ENCODE measurements at places on chromosomes 4 and X.

GRCh38 chrX:25442499-25442898, 426.7 kb upstream of the ARX start:
- DNase-seq: no peak

DNA sequence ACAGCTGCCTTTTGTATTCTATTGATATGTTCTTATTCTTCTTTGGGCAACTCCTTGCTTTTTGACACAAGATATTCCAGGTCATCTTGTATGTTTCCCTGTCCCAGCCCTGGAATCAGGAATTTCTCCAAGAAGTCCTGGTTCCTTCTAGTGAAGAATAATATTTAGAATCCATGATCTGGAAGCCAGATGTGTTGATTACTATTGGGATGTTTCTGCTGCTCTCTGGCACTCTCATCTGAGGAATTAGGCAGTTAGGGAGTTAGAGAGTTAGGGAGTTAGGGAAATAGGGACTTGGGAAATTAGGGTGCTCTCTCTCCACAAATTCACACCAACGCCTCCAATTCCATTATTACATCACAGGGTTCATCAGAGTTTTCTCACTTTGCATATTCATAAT, 191.2 kb downstream of the ZNF330 start:
- no peak for DNase-seq

DNA sequence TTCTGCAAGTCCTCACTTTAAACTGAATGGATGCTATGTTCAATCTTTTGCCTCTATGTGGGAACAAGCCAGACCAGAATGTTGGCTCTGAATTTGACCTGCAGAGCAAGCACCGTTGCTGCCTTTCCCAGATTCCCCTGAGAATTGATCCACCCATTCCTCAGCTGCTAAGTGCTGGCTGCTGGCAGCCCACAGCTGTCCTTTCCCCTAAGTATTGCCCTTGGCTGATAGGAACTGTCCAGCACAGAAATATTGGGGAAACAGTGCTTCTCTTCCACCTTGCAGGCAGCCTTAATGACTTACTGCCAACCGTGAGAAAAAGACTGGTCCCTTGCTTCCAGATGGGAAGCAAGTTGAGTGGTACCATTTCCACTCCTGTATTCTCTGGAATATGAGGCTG, 475.9 kb downstream of the PDHA2 start:
- no peak for DNase-seq

DNA sequence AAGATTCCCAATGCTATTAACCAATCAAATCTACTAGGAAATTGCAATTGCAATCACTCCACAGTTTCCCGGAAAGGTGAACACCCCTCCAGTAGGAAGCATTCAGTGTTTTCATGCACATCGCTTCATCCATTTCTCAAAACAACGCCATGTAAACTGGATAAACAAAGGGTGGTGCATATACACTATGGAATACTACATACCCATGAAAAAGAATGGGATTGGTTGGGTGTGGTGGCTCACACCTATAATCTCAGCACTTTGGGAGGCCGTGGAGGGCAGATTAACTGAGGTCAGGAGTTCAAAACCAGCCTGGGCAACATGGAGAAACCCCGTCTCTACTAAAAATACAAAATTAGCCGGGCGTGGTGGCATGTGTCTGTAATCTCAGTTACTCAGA, 29.1 kb downstream of the DHRSX start:
- no peak for DNase-seq

DNA sequence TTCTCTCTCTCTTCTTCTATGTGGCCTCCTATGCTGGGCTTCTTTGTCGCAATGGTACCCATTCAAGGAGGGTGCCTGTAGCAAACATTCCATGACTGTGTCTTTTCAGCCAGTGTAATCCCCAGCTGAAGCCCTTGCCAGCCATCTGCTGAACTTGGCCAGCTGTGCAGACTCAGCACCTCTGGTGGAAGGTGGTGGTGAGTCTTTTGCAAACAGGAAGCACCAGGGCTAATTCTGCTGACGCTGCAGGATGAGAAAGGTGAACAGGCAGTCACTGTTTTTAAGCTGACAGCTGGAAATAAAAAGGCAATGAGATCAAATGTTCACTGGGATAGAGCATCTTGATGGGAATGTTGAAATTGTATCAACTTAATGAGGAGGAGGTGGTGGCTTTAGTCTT, 298.7 kb upstream of the CLNK start:
- no peak for DNase-seq

- DNase-seq: no peak
Observed at GRCh38 chr4:138702190-138702824, 313.3 kb upstream of the NOCT start.

DNA sequence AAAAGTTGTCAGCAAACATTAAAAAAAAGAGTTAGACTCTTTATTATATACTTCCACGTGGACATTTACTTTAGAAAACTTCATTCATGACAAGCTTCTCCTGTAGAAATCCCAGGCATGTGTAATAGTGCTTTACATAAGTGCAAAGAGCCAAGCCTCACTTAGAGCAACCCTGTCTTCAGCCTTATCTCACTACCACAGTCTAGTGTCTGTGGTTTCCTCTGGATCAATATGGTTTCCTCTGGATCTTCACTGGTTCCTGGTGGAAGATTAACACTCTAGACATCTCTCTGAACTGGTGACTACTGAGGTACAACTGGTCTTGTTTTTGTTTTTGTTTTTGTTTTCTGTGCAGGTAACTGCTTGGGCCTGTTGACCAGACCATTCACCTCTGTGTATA, 18.4 kb upstream of the ARMCX5 start:
- no peak for DNase-seq

- DNase-seq: no peak
Observed at GRCh38 chr4:161577579-161578301, 586.1 kb downstream of the FSTL5 start.

- no peak for DNase-seq
Observed at GRCh38 chr4:48375651-48376304, 34.4 kb downstream of the SLAIN2 start.

GRCh38 chr4:125105561-125105960, 209.2 kb upstream of the FAT4 start:
- no peak for DNase-seq

GRCh38 chr4:30912098-30912714, 192.0 kb downstream of the PCDH7 start:
- no peak for DNase-seq

GRCh38 chr4:165782623-165783022, 90.4 kb upstream of the TLL1 start:
- DNase-seq: no peak

GRCh38 chr4:157222771-157223160, 2.2 kb downstream of the GRIA2 start:
- no peak for DNase-seq

DNA sequence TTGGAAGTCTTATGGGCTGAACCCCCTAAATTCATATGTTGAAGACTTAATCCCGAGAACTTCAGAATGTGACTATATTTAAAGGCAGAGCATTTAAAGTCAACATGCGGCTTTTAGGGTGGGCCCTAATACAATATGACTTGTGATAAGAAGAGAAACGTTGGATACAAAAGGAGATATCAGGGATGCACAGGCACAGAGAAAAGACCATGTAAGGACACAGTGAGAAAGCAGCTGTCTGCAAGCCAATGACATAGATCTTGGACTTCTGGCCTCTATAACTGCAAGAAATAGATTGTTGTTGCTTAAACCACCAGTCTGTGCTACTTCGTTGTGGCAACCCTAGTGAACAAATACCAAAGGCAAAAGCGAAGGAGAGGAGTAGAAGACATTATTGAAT, 42.2 kb downstream of the GABRG1 start:
- DNase-seq: no peak

DNA sequence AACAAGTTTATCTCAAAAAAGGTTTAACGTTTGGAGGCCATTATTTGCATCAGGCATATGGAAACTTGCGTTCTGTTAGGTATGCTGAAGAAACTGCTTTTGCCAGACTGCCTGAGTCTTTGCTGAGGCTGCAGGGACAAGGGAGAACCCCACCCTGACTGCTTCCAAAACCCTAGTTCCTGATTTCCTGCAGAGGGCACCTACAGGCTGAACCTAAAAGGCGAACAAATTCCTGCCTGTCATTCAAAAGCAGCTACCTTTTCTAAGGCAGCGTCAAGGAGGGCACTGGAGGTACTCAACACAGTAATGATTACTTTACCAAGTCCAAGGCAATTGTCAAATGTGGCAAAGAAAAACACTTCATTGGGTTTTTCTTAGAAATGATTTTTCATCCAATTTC, 578 bp upstream of the CORIN start:
- no peak for DNase-seq

DNA sequence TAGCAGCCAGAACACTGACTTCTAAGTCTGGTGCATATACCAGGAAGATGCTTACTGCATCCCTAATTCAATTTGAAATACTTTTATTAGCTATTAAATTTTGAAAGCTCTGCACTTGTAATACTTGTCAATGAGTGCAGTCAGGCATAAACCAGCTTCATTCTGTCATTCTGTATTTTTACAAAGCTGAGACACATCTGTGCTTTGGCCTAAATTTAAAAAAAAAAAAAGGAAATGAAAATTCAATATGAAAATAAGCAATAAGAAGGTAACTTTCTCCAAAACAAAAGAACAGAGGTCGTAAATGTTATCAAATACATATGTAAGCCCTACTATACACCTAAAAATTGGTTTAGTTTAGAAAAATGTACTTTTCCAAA, 7.0 kb downstream of the SMIM14 start:
- DNase-seq: no peak

DNA sequence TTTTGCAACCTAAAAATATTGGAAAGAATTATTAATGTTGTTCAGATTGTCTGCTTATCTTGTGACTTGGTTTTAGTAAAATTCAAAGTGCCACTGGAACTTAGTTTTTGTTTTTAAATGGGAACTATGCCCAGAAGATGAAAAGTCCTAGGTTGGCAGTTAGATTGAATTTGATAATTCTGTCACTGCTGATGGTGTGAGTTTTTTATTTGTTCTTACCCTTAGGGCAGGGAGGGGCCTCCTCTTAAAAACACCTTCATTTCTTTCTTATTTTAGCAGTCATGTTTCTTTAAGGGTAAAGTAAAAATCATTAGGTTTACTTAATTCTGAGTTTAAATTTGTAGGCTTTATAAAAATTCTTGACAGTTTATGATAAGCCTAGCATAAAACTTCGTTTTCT, 80.6 kb downstream of the AFF1 start:
- no peak for DNase-seq

DNA sequence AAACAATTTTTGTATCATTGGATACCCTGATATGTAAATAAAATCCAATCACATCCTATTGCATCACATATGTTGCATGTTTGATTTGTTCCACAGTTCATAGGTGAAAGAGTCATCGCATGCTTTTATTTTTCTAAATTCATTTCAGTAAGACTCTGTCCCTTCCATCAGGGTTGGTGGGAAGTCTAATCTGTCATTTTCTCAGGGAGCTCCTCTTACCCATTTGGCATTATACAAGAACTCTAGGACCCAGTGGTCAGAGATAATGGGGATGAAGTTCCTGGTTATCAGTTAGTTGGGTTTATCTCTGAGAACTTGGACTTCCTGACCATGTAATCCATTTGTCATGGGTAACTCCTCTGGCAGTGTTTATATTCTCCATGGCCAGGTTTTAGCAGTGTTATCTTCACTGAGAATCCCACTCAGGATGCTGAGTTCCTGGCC, 227.1 kb upstream of the JADE1 start:
- no peak for DNase-seq

DNA sequence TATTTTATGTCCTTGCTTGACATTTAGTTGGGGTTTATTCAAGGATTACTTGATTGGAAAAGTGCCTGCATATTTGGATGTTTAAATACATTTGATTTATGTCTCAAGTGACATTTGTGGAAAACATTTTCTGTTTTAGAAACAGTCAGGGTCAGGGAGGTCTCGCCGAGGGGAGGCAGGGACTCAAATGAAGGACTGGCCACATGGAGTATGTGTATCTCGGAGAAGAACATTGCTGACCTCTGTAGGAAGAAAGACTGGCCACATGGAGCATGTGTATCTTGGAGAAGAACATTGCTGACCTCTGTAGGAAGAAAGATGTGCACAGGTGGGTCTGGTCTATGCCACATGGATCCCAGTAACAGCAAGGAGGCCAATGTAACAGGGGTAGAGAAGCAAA, 233.6 kb downstream of the TRIML1 start:
- DNase-seq: no peak

- no peak for DNase-seq
Observed at GRCh38 chrX:30039768-30040167, 175.6 kb upstream of the MAGEB2 start.

DNA sequence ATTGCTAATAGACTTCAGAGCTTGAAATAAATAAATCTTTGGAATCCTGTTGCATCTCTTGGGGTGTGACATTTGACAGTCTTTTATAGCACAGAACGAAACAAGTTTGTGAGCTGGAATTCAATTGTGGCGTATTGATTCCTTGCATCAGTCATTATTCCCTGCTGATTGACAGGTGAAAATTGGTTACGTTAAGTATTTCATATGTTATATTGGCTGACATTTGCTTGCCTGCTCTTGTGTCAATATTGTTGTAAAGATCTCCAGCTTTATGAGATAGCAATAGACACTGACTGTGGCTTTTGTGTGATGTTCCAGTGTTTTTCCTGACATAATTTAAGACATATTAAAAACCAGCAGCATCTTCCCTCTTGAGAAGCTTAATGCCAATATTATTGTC, 644.4 kb upstream of the FAM241A start:
- DNase-seq: no peak

- DNase-seq: no peak
Observed at GRCh38 chrX:102833136-102833535, 103.9 kb upstream of the RAB40AL start.

DNA sequence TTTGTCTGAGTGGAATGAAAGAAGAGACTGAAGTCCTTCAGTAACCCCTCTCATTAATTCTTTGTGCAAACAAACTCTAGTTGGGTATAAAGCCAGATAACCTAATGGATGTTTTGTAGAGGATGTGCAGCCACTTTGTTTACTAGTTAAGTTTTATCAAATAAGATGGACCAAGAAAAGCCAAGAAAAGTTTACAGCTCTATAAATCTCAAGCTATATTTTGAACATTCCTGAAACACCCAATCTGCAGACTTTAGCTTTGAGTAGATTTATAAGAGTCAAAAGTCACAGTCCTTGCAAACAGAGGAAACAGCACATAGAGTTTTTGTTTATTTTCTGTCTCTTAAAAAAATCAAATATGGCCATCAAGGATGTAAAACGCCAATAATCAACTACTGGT, 452.9 kb downstream of the SPRY1 start:
- DNase-seq: no peak

DNA sequence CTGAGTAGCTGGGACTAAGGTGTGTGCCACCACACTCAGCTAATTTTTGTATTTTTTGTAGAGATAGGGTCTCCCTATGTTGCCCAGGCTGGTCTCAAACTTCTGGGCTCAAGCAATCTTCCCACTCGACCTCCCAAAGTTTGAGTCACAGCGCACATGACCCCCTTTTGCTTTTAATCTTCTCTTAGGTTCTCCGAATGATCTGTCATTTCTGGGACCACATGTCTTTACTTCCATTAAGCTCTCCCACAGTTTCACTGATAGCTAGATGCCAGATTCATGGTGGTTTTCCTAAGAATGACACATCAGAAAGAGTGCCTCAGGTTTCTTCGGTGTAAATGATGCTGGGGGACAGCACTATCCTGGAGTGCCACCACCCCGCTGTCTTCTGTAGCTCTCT, 17.9 kb downstream of the PRKX start:
- DNase-seq: no peak

GRCh38 chr4:124224256-124224655, 488.3 kb downstream of the ANKRD50 start:
- DNase-seq: no peak

Data from GM12891 (cell line).